ENCODE measurements at places on chromosomes 7 and 10.

GRCh38 chr10:103045961-103046360, 127.9 kb downstream of the CNNM2 start:
- DNase-seq = no peak

DNA sequence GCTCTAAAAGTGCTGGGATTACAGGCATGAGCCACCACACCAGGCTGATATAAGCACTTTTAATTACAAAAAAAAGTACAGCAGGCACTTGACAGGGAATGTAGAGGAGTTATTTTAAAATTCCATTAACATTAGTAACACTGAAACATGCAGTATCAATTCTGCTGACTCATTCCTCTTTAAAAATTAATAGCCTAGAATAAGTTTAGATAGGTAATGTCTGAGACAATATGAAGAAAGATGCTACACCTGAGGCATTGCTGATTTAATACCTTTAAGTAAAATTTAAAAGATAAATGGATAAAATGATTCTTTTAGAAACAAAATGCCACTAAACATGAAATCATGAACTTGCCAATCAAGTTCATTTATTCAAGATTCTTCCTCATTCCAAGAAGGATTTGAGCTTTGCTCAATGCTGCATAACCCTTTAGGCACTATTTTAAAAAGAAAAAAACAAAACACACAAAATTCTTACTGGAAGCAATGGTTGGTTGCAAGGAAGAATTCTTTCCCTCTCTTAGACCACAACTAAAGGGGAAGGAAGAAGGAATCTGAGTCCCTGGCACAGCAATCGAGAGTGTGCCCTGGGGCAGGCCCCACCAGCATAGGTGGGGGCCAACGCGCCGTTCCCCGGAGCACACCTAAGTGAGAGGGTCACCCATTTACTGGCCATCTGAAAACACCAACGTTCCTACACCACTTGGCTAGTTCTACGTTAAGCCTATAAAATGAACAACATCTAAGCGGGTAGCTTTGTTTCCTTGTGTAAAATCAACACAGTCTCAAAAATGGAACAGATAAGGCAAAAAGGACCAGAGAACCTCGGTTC, 26.6 kb downstream of the ESYT2 start:
- DNase-seq = no peak

DNA sequence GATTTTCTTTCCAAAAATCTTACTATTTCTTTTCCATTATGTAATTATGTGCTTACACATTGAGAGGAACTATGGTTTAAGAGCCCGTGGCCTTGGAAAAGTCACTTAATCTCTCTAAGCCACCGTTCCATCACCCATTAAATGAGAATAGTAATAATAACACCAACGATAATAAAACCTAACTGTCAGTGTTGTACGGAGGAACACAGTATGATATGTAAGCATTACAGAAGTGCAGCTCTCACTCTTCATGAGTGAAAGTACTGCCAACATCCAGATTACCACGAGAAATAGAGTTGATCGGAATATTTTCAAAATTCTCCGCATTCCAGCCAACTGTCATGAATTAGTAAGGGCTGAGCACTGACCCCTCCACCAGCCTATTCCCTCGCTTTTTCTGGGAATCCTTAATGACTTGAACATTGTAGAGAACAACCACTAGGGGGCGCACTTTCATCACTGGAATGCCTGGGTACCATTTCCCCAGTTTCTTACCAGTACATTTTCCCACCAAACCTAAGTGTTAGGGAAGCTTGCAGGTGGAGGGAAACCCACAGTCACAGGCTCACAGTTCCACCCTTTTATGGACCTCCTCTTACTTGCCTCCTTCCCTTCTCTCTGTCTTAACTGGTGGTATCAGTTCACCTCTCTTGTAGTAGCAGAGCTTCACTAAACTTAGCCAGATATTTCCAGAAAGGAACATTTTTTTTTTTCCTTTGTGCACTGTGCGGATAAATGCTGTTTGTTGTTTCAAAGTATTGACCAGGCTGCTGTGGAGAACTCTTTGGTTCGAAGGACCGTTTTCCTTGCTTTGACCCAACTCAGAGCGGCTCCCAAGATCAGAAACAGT, 27.8 kb downstream of the NKX2-3 start:
- peak; percentile 11 for DNase-seq

DNA sequence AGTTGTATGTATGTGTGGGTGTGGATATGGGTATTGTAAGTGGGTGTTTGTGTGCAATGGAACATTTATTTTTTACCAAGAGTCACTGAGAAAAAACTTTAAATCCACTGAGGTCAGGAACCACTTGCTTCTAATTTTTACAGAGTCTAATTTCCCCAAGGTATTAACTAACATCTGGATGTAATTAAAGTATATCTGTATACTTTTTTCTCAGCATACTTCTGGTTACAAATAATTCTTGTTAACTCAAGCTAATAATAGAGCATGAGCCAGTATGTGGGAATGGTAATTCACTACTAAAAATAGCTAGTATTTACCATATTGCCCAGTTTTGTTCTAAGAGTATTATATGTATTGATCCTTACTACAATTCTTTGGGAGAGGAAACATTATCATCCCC, 24.6 kb upstream of the STEAP4 start:
- no peak for DNase-seq

DNA sequence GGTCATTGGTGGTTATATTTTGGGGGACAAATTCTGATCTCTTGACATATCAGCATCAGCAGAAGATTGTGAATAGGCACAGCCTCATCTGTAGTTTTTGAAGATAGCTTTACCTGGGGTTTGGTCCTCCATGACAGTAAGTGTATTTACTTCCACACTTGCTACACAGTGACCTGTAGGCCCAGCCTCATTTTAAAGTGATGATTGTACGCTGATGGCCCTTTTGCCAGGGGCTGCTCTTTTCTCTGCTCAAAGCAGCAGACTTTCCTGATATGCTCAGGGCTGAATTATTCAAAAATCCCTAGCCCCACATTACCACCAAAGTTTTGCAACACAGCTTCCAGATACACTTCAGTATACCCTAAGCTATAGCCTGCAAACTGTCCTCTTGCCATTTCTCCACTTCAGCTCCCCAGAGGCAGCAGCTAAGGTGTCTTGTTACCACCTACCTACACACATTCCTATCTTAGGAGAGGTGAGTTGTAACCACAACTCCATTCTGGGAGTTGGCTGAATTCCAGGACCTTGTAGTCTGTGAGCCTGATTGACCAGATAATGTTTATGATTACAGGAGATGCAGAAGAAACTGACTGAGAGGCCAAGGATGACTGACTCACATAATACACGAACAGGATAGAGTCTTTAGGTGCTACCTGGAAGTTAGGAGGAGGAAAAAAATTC, 6.0 kb downstream of the ASB4 start:
- DNase-seq = no peak

DNA sequence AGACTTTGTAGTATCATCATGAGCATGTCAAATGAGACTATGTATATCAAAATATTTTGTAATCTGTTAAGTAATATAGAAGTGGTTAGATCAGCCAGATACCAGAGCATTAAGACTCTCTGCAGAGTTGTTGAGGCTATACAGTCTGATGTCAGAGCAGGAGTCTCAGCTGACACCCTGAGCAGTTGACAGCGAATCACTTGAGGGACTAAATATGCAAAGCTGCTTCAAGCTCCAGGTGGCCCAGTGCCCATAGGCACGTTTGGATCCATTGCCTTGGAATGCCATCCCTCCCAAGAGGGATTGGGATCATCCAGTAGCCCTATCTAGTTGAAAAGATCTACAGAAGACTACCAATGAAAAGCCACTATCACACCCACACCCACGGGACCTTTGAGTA, 210.2 kb downstream of the TAX1BP1 start:
- DNase-seq = no peak

- no peak for DNase-seq
These were observed 88.5 kb downstream of the VTI1A start for GRCh38 chr10:112535531-112535951.

GRCh38 chr10:16741540-16741939, 75.7 kb downstream of the RSU1 start:
- DNase-seq = no peak
